ENCODE measurements at places on chromosomes 5 and 9. TPM values are rescaled to one million over a fixed set of nuclear protein-coding genes. Genes with fewer than 3 reads are reported as not detected.

DNA sequence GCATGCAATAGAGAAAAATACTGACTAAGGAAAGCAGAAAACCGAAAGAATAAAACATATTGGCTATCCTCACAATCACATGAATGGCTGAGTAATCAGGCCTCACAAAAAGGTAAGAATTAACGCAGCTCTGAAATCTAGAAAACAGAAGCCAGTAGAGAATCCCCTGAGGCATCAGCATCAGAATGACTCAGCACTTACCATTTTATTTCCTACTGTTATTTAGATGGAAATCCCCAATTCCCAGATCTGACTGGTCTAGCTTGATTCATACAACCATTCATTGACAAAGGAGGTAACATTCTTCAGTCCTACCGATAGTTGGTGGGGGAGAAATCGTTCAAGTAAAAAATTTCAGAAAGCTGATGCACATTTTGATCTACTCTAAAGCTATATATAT is 1408.4 kb upstream of the WWC1 start:
- H3K36me3 ChIP-seq, result no peaks in the 10 kb centered on the region
- H3K27ac ChIP-seq, result 0 out of 2 replicates have a peak overlapping the region, but pooled peaks have one; percentile 16
- peak; percentile 50 for DNase-seq
- H3K27me3 ChIP-seq, result no peaks in the 10 kb centered on the region
- peak overlapping the region; percentile 40 for H3K4me3 ChIP-seq

DNA sequence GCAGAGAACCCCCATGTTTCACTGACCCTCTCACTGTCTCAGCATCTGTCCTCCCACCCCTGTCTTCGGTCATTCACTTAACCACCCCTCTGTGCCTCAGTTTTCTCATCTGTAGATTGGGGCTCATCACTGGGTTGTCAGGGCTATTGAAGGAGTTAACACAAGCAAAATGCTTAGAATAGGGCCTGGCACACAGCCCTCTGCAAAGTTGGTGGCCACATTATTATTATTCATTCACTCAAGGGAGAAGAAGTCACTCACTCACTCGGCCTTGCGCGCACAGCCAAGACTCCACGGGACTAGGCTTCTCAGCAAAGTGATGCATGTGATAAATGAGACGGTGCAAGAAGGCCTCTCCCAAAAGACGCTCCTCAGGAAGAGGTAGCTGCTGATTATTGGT is 8.0 kb downstream of the PDGFRB start:
- no peaks in the 10 kb centered on the region for H3K27me3 ChIP-seq
- no peak overlapping the region for H3K27ac ChIP-seq
- H3K4me1 ChIP-seq, result peaks cover 9% of the 10 kb centered on the region

- H3K36me3 ChIP-seq, result no peaks in the 10 kb centered on the region
- H3K27ac ChIP-seq, result no peak overlapping the region
- no peak overlapping the region for H3K4me3 ChIP-seq
Observed at GRCh38 chr9:37340961-37341360, 81.5 kb upstream of the GRHPR start.

GRCh38 chr9:73200694-73201452 is 49.2 kb downstream of the ANXA1 start:
- DNase-seq, result peak; percentile 68
- H3K4me3 ChIP-seq, result no peak overlapping the region
- no peaks in the 10 kb centered on the region for H3K27me3 ChIP-seq
- no peaks in the 10 kb centered on the region for H3K4me1 ChIP-seq

DNA sequence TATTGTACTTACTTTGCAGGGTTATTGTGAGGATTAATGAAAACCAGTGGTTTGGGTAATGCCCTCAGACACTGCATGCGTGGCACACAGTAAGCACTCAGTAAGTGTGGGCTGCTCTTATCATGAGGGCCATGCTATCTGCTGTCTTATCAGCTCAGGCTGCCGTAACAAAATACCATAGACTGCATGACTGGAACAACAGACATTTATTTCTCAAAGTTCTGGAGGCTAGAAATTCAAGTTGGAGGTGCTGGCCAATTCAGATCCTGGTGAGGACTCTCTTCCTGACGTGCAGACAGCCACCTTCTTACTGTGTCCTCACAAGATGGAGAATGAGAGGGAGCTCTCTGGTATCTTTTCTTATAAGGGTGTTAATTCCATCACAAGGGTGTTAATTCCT is 23.9 kb upstream of the SH3PXD2B start:
- H3K36me3 ChIP-seq, result no peaks in the 10 kb centered on the region
- no peak for DNase-seq
- H3K27me3 ChIP-seq, result no peaks in the 10 kb centered on the region
- H3K4me1 ChIP-seq, result no peaks in the 10 kb centered on the region

- DNase-seq, result no peak
- H3K4me3 ChIP-seq, result no peak overlapping the region
- no peaks in the 10 kb centered on the region for H3K4me1 ChIP-seq
Observed at GRCh38 chr5:136080113-136080482, 51.3 kb downstream of the TGFBI start.

DNA sequence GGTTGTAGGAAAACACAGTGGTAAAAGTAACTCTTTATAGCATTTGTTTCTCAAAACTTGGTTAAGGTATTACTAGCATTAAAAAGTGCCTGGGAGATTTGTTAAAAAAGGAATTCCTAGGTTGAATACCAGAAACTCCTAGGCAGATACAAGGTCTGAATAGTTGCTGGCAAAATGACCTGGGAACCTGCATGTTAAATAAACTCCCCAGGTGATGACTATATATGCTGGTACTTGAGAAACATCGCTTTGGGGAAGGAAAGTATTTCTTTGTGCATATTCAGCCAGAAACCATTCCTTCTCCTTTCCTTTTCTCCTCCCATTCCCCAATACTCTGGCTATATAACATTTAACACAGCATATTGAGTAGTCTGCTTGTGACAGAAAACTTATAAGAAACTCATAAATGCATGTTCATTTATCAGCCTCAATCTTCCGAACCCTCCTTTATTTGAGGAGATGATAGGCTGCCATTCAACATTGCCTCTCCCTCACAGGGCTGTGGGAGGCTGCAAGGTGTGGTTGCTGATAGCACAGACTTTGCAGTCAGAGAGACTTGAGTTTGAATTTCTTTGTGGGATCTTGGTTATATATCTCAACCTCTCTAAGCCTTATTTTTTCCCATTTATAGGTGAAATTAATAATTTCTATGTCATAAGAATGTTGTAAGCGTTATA is 28.7 kb downstream of the PCSK1 start:
- no peaks in the 10 kb centered on the region for H3K36me3 ChIP-seq
- H3K4me1 ChIP-seq, result peaks cover 20% of the 10 kb centered on the region
- no peak for DNase-seq

- H3K27ac ChIP-seq, result no peak overlapping the region
- H3K4me1 ChIP-seq, result peaks cover 7% of the 10 kb centered on the region
- DNase-seq, result peak; percentile 14
- no peak overlapping the region for H3K4me3 ChIP-seq
Observed at GRCh38 chr9:108786901-108787689, 68.7 kb downstream of the ACTL7B start.

- DNase-seq, result no peak
- no peaks in the 10 kb centered on the region for H3K27me3 ChIP-seq
- no peaks in the 10 kb centered on the region for H3K4me1 ChIP-seq
- H3K4me3 ChIP-seq, result no peak overlapping the region
- H3K36me3 ChIP-seq, result no peaks in the 10 kb centered on the region
Observed at GRCh38 chr5:56501781-56502557, 268.8 kb upstream of the ANKRD55 start.

DNA sequence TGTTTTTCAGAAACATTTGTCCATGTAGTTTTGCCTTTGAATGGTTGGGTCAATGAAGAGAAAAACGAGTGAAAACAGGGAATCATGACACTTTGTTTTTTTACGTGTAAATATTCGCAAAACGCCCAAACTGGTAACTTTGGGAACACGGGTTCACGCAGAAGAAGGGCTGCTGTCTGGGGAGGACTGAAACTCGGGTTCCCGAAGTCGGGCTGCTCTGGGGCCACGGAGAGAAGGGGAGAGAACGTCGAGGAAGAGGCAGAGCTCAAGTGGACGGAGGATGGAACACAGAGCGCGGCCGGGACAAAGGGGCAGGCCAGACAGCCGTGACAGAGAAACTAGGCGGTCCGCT is 478 bp upstream of the SETD9 start:
- no peak for DNase-seq
- no peaks in the 10 kb centered on the region for H3K36me3 ChIP-seq
- H3K27ac ChIP-seq, result peak overlapping the region; percentile 61
- peak overlapping the region; percentile 81 for H3K4me3 ChIP-seq
- peaks cover 6% of the 10 kb centered on the region for H3K4me1 ChIP-seq
- H3K27me3 ChIP-seq, result no peaks in the 10 kb centered on the region

DNA sequence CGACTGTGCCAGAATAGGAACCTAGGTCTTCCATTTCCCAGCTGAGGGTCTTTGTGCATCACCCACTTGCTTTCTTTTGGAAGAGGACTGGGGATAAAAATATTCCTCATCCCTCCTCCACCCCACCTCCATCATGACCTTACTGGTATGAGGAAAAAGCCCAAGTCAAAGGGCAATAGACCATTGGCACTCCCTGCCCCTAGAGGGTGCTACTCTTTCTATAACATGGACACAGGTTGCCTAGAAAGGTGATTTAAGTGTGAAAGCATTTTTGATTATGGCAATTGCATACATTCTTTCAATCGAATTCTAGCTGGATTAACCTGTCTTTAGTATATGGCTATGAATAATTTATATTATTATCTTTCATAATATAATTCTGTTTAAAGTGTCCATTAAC is 22.8 kb upstream of the ZNF618 start:
- no peak overlapping the region for H3K27ac ChIP-seq
- no peaks in the 10 kb centered on the region for H3K27me3 ChIP-seq
- H3K36me3 ChIP-seq, result no peaks in the 10 kb centered on the region
- no peaks in the 10 kb centered on the region for H3K4me1 ChIP-seq
- DNase-seq, result peak; percentile 23
- H3K4me3 ChIP-seq, result no peak overlapping the region

DNA sequence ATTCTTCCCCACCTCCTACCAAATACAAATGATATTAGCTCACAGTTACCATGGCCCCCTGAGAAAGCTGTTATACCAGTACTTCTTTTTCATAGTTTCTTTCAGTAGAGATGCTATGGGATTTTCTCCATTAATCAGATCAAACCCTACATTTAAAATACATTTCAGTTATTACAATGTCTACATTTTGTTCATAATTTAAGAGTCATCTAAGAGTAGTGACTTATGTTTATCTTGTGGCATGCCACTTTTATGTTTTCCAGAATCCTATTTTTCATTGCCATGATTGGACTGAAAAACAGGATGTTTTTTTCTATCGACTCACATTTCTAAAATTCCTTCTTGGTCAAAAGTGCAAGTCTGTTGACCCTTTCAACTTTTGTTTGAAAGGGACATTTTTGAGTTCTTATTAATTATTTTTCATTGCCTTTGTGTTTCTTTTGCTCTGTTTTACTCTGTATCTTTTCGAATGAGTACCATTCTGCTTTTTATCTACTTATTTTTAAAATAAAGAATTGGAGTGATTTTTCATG is 77.4 kb upstream of the ANXA1 start:
- peaks cover 3% of the 10 kb centered on the region for H3K4me1 ChIP-seq
- H3K27me3 ChIP-seq, result 0 out of 2 replicates have a peak, but pooled peaks cover 4% of the 10 kb centered on the region
- H3K4me3 ChIP-seq, result no peak overlapping the region
- H3K27ac ChIP-seq, result no peak overlapping the region
- peak; percentile 22 for DNase-seq

GRCh38 chr5:91158011-91158410 is 225.1 kb downstream of the ARRDC3 start:
- H3K27ac ChIP-seq, result no peak overlapping the region
- no peaks in the 10 kb centered on the region for H3K27me3 ChIP-seq
- no peaks in the 10 kb centered on the region for H3K36me3 ChIP-seq
- no peak for DNase-seq
- H3K4me3 ChIP-seq, result no peak overlapping the region
- H3K4me1 ChIP-seq, result peaks cover 23% of the 10 kb centered on the region

GRCh38 chr9:1732670-1733069 is 282.5 kb upstream of the SMARCA2 start:
- no peaks in the 10 kb centered on the region for H3K36me3 ChIP-seq
- peaks cover 11% of the 10 kb centered on the region for H3K27me3 ChIP-seq
- H3K4me3 ChIP-seq, result no peak overlapping the region
- DNase-seq, result peak; percentile 35
- H3K4me1 ChIP-seq, result no peaks in the 10 kb centered on the region

PCDHGB6 gene
- 1.8 TPM for total RNA-seq

FRMD3 gene
- total RNA-seq, result 6.0 TPM

PRSS3 gene
- total RNA-seq, result 225 TPM

HMMR gene
- 74.6 TPM for total RNA-seq

Measured in PC-3 (cell line).